ENCODE measurements at places on chromosomes 2 and 18. TPM values are rescaled to one million over a fixed set of nuclear protein-coding genes. Genes with fewer than 3 reads are reported as not detected.

Gene STARD6
- total RNA-seq, result not detected

Gene C2orf80
- not detected for total RNA-seq

Gene PJVK
- not detected for total RNA-seq

Gene TBR1
- not detected for total RNA-seq

Gene SLC9A4
- total RNA-seq, result not detected

Gene CRYBA2
- total RNA-seq, result not detected

Gene NTSR2
- total RNA-seq, result not detected

Gene CYRIA
- total RNA-seq, result 10.2 TPM

Gene POTEI
- 0.05 TPM for total RNA-seq

Gene LBX2
- total RNA-seq, result 4.3 TPM

Gene SLC66A2
- 36.6 TPM for total RNA-seq

Gene SERPINB12
- not detected for total RNA-seq

Gene ANKRD62
- not detected for total RNA-seq

Gene CYP20A1
- 16.9 TPM for total RNA-seq

Gene DHRS9
- not detected for total RNA-seq

Gene TMEM169
- total RNA-seq, result not detected

Gene HAAO
- total RNA-seq, result not detected

Gene FAM117B
- total RNA-seq, result 1.2 TPM

Gene UGT1A6
- not detected for total RNA-seq

Gene LYG2
- not detected for total RNA-seq

Gene RESP18
- total RNA-seq, result not detected
